Choroid plexus epithelial cell (primary cell): ENCODE measurements at places on chromosomes 5 and 9.

GRCh38 chr5:135337064-135337463, 62.0 kb downstream of the MACROH2A1 start:
- DNase-seq, result no peak

GRCh38 chr5:72185496-72186329, 78.4 kb downstream of the MAP1B start:
- peak; percentile 68 for DNase-seq

- peak; percentile 62 for DNase-seq
Observed at GRCh38 chr9:106708475-106709146, 154.4 kb upstream of the ZNF462 start.

- peak; percentile 51 for DNase-seq
Observed at GRCh38 chr9:126558051-126558665, 55.6 kb upstream of the LMX1B start.

- DNase-seq, result no peak
Observed at GRCh38 chr5:88756953-88757352, 126.0 kb downstream of the MEF2C start.

DNA sequence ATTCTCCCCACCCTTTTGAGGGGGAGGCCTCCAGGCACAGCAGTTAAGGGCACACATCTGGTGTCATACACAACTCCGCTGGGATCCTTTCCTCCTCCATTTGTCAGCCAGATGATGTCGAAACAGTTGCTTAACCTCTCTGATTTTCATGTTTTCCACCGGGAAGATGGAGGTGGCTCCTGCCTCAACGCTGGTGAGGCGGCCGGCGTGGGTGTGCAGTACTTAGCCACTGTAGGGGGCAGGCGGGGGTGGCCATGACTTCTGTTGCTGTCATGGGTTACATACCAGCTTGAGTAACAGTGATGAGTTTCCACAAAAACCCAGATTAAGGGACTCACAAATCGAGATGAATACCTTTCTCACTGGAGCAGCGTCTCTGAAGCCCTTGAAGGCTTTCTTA, 63.1 kb upstream of the EPB41L4B start:
- DNase-seq, result no peak

GRCh38 chr5:160083501-160083900, 35.7 kb downstream of the PWWP2A start:
- DNase-seq, result no peak

- DNase-seq, result peak; percentile 70
Observed at GRCh38 chr9:33329117-33329563, 38.8 kb downstream of the NFX1 start.

- no peak for DNase-seq
Observed at GRCh38 chr5:2139478-2139877, 256.8 kb upstream of the IRX4 start.

DNA sequence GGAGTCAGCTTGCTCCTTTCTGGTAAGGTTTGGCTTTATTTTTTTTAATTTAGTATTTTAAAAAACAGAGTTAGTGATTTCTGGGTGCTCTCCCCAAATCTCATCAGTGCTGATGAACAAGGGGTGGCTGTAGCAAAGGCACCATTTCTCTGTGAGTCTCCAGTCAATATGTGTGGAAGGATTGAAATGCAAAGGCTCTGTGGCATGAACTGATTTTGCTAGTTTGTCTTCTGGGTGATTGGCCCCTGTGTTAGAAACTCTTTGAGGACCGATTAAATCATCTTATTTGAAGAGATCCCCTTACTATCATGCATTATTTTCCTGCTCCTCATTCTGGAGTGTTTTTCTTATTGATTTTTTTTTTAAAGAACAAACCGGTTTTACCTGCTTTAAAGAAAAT, 596 bp downstream of the TEK start:
- DNase-seq, result no peak

- no peak for DNase-seq
Observed at GRCh38 chr9:111807197-111807596, 12.5 kb upstream of the SHOC1 start.

DNA sequence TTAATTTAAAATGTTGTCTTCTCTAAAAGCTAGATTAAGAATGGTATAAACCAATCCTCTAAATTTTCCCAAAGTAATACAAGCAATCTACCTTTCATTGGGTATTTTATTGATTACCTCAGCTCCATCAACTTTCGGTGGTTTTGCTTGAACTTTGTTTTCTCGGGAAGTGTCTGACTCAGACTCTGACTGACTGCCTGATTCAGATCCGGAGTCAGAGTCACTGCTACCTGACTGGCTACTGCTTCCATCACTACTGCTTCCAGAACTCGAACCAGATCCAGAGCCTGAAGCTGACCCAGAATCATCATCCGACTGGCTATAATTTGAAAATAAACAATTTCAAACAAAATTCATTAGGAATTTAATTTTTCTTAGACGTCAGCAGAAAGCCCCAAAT, 24.0 kb downstream of the CHD1 start:
- peak; percentile 56 for DNase-seq

GRCh38 chr9:96621618-96622017, 2.0 kb upstream of the CDC14B start:
- no peak for DNase-seq

GRCh38 chr5:56356121-56356835, 123.1 kb upstream of the ANKRD55 start:
- no peak for DNase-seq

GRCh38 chr9:4221931-4222330, 77.9 kb downstream of the GLIS3 start:
- DNase-seq, result no peak

DNA sequence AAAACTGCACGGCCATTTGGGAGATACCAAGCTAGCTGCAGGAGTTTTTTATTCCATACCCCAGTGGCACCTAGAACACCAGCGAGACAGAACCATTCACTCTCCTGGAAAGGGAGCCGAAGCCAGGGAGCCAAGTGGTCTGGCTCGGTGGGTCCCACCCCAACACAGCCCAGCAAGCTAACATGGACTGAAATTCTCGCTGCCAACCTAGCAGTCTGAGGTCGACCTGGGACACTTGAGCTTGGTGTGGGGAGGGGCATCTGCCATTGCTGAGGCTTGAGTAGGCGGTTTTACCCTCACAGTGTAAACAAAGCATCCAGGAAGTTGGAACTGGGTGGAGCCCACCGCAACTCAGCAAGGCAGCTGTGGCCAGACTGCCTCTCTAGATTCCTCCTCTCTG, 108.9 kb upstream of the CHD1 start:
- peak; percentile 20 for DNase-seq

- no peak for DNase-seq
Observed at GRCh38 chr5:116554764-116555163, 19.9 kb downstream of the SEMA6A start.

DNA sequence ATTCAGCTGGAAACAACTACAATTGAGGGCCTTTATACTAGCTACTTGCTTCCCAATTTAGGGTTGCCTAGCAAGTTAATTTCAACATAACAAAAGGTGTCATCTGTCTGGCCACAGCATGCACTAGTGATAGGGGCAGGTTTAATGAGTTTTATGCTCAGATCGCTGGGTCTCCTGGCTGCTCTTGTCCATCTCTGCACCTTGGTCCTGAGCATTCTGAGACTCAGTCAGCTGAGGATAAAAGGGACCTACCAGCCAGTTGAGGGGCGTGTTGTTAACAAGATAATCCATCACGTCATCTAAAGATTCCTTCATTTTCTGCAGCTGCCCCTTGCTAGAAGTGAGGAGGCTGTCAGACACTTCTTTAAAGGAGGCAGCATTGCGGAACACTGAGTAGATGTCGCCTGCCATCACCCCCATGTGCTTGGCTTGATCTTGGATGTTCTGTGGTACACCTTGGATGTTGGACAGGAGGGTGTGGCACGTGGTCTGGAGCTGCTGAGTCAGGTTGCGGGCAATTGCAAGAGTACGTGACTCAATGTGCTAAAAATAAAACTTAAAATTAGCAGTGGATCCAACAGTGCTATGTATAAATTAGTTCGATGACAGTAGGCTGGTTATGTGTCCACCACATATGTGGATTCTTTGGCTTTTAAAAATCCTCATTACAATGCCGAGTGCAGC, 11.0 kb downstream of the PLIN2 start:
- DNase-seq, result peak; percentile 57

GRCh38 chr5:82334856-82335255, 56.7 kb upstream of the RPS23 start:
- DNase-seq, result peak; percentile 97

- DNase-seq, result peak; percentile 46
Observed at GRCh38 chr5:173468821-173469251, 140.6 kb upstream of the STC2 start.

- peak; percentile 75 for DNase-seq
Observed at GRCh38 chr9:70421272-70422180, 7.1 kb upstream of the KLF9 start.

GRCh38 chr5:32308946-32309345, 3.8 kb downstream of the MTMR12 start:
- DNase-seq, result peak; percentile 25

GRCh38 chr5:79112703-79113058, 1.1 kb downstream of the BHMT start:
- DNase-seq, result no peak

GRCh38 chr9:14863402-14863801, 46.8 kb downstream of the FREM1 start:
- DNase-seq, result no peak

GRCh38 chr9:137313956-137314560, 12.0 kb upstream of the NRARP start:
- no peak for DNase-seq

- no peak for DNase-seq
Observed at GRCh38 chr5:76099756-76100155, 16.6 kb downstream of the SV2C start.

DNA sequence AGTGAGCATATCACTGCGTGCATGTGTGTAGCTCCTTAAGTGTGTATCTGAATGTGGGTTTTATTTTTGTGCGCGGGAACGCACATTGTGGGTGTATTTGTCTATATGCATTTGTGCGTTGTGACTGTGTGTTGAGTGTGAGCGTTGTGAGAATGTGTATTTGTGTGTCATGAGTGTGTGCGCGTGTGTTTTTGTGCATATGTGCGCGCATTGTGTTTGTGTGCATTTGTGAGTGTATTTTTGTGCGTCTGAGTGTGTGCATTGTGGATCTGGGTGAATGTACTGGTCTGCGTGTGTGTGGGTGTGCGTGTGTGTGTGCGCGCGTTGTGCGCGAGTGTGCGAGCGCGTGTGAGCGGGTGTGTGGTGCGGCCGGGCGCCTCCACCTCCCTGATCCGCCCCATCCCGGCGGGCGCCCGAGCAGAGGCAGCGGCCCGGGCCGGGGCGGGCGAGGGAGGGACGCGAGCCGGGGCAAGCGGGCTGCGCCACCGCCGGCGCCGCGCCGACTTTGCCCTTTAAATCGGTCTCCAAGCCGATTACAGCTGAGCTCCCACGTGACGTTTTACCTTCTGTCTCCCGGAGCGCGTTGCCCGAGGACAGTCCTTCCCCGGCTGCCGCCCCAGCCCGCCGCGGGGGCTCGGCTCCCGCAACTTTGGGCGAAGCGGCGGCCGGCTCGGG, at the start of gene RASGRF2:
TSS of gene RASGRF2 (plus strand) at position 596 of the 675 bp plus-strand sequence. CDS start 376 bp downstream, outside the sequence.
- DNase-seq, result peak; percentile 36

DNA sequence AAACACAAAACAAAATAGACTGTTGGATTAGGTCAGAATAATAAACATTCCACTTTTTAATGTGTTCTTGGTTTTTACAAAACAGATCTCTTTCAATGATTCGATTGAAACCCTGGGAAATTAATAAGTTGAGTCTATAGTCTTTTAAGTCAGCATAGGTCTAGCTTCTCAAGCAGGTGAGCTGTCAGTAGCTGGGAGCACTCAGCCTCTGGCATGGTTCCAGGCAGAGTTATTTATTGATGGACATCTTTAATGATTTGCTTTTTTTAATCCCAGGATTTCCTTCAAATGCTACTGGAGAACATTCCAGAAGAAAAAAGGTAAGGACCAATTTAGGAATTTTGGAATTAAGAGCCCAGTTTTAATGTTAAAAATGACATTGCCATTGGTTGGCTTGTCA, 241.0 kb downstream of the AOPEP start:
- DNase-seq, result no peak

- peak; percentile 96 for DNase-seq
Observed at GRCh38 chr5:129963359-129963758, 59.1 kb downstream of the CHSY3 start.

DNA sequence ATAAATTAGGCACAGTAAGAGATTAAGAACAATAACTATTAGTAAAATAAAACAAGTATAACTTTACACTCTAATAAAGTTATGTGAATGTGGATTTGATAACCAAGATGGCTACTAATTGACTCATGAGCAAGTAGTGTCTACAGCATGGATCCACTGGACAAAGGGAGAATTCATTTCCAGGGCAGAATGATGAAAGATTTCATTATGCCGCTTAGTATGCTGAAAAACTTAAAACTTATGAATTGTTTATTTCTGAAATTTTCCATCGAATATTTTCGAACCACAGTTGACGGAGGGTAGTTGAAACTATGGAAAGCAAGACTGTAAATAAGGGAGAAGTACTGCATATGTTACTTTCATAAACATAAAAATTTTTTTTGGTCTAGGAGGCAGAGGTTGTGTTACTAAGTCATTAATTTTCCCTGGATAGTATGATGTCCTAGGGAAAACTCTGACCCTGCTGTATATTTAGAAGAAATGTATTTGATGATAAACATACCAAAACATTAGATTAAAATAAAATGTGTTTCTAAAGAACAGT, 24.9 kb upstream of the TARS1 start:
- no peak for DNase-seq

DNA sequence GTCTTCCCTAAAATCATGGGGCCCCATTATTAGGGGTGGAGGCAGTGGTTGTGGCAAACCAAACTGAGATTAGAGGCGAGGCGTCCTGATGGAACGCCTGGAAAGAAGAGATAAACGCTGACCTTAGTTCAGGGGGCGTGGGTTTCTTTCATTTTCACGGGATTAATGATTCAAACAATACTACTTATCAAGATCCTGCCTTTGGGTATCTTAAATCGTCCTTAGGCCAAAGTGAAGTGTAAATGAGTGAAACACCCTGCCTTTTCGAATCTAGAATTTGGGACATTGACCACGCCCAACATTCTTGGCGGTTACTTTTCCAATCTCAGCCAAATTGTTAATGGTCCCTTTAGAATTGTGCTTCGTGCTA, 1.0 kb upstream of the UBTD2 start:
- no peak for DNase-seq

- no peak for DNase-seq
Observed at GRCh38 chr9:8374471-8374870, 574.9 kb upstream of the DMAC1 start.

GRCh38 chr5:150295172-150295634, 5.6 kb upstream of the CAMK2A start:
- peak; percentile 63 for DNase-seq

- DNase-seq, result peak; percentile 40
Observed at GRCh38 chr9:80707120-80707519, 982.2 kb downstream of the TLE1 start.
